ENCODE measurements at places on chromosomes 3 and 15. TPM values are rescaled to one million over a fixed set of nuclear protein-coding genes. Genes with fewer than 3 reads are reported as not detected.

PLSCR5 gene
- not detected for total RNA-seq

PTH1R gene
- 3.0 TPM for total RNA-seq

NR2F2 gene
- total RNA-seq = 1.7 TPM

EFCC1 gene
- total RNA-seq = under 0.01 TPM

TAGLN3 gene
- not detected for total RNA-seq

HDGFL3 gene
- total RNA-seq = 47.7 TPM

TP53BP1 gene
- 86.8 TPM for total RNA-seq

SOX14 gene
- not detected for total RNA-seq

CYB561D2 gene
- total RNA-seq = 17.8 TPM

NLGN1 gene
- 28.4 TPM for total RNA-seq

TP63 gene
- 1.9 TPM for total RNA-seq

CFAP92 gene
- total RNA-seq = 0.11 TPM

C3orf52 gene
- total RNA-seq = 5.1 TPM

ZIC1 gene
- total RNA-seq = 0.32 TPM

GREM1 gene
- 39.1 TPM for total RNA-seq

KBTBD12 gene
- under 0.01 TPM for total RNA-seq

GHSR gene
- not detected for total RNA-seq

TMED3 gene
- 128 TPM for total RNA-seq

SHC4 gene
- 2.5 TPM for total RNA-seq

PTX3 gene
- 549 TPM for total RNA-seq

NMNAT3 gene
- total RNA-seq = 1.7 TPM

C2CD4A gene
- 0.26 TPM for total RNA-seq

CLDN1 gene
- total RNA-seq = 2.7 TPM

IL5RA gene
- total RNA-seq = not detected

TIGIT gene
- not detected for total RNA-seq

FEZF2 gene
- not detected for total RNA-seq

Data from articular chondrocyte of knee joint (primary cell).